ENCODE measurements at places on chromosomes 7 and 10. TPM values are rescaled to one million over a fixed set of nuclear protein-coding genes. Genes with fewer than 3 reads are reported as not detected.

WNT8B gene
- total RNA-seq = 0.16 TPM

ZNF487 gene
- 19.3 TPM for total RNA-seq

FEZF1 gene
- total RNA-seq = 0.27 TPM

RET gene
- 4.5 TPM for total RNA-seq

PRR15 gene
- total RNA-seq = not detected

ADRA2A gene
- 4.9 TPM for total RNA-seq

PRSS2 gene
- total RNA-seq = not detected

WIPF3 gene
- total RNA-seq = 2.7 TPM

ODAD2 gene
- total RNA-seq = 3.2 TPM

ZNF425 gene
- 6.7 TPM for total RNA-seq

NFE2L3 gene
- 3.7 TPM for total RNA-seq

KLLN gene
- total RNA-seq = 0.55 TPM

CYP2C18 gene
- total RNA-seq = 0.22 TPM

RAMP3 gene
- 18.1 TPM for total RNA-seq

IKZF5 gene
- 21.4 TPM for total RNA-seq

TMEM213 gene
- total RNA-seq = not detected

NRCAM gene
- total RNA-seq = 171 TPM

LIPA gene
- total RNA-seq = 34.4 TPM

TFR2 gene
- 6.2 TPM for total RNA-seq

SYNPO2L gene
- total RNA-seq = 2.5 TPM

CTAGE15 gene
- 1.8 TPM for total RNA-seq

MEOX2 gene
- 19.1 TPM for total RNA-seq

CALCR gene
- total RNA-seq = 0.38 TPM

PDE6C gene
- total RNA-seq = 4.2 TPM

SORCS3 gene
- 3.6 TPM for total RNA-seq

CHN2 gene
- total RNA-seq = 62.5 TPM

Data from camera-type eye (tissue), 1 donor.